ENCODE measurements at places on chromosomes 11 and 22.

DNA sequence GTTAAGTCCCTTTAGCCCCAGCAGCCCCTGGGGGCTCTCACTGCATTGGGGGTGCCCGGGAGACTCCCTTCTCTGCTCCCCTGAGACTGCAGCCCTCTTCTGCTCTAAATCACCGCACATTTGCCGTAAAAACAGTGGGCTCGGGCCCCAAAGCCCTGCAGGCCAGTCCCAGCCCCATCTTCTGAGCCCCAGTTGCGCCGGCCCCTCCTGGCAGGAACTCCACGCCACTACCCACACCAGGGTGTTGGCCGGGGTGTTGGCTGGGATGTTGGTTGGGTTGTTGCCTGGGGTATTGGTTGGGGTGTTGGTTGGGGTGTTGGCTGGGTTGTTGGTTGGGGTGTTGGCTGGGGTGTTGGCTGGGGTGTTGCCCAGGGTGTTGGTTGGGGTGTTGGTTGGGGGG lies 23.5 kb downstream of the OTUB1 start:
- no peak overlapping the region for H3K4me3 ChIP-seq
- peaks cover 46% of the 10 kb centered on the region for H3K27me3 ChIP-seq
- no peaks in the 10 kb centered on the region for H3K4me1 ChIP-seq
- no peak overlapping the region for H3K27ac ChIP-seq
- H3K36me3 ChIP-seq = no peaks in the 10 kb centered on the region

DNA sequence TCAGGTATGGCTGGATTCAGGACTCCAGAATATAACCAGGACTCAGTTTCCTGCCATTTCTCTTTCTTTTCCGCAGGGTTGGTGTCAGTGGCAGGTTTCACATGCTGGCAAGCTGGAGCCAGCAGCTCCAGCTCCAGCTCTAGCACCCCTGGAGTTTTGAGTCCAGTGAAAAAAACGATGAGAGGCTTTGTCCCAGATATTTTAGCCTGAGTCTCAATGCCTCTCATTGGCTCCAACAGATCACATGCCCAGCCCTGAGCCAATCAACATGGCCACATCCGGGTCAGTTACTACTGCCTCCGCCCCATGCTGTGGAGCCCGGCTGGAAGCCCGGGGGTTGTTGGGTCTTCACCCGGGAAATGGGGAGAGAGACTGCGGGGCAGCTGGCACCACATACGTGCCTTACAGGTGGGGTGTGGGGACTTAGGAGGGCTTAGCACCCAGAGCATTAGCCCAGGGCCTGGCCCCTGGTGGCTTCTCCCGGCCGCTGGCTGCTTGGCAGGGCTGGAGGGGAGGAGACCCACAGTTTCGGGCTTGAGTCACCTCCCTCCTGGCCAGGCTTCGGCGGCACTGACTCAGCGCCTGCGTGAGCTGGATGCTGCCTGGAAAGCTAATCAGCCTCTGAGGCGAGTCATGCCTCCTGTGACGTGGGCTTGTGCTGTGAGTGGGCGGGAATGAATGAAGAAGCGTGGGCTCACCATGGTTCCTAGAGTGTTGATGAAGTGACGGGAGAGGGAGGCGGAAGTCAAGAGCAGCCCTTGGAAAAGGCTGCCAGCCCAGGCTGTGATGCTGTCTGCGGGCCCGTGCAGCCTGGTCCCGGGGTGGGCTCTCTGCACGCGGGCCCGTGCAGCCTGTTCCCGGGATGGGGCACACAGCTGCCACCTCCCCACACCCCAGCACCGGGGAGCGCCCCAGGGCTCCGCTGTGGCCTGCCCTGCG lies 15.3 kb upstream of the MRTFA start:
- H3K4me1 ChIP-seq = no peaks in the 10 kb centered on the region
- no peaks in the 10 kb centered on the region for H3K27me3 ChIP-seq
- DNase-seq = no peak
- peaks cover 8% of the 10 kb centered on the region for H3K36me3 ChIP-seq

DNA sequence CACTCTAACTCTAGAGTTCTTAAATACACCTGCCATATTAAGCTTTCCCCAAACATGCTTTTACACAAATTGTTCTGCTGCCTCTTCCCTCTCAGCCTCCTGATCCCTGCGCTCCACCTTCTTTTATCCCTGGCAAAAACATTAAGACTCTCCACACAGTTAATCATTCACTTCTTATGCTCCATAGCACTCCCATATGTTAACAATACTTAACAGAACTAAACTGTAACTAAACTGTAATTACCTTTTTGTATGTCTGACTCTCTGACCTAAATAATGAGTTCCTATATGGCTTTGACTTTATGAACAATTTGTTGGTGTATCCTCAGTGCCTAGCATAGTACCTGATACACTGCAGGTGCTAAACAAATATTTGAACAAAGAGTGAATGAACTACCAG lies 71.8 kb downstream of the BTBD10 start:
- H3K27me3 ChIP-seq = no peaks in the 10 kb centered on the region
- no peak overlapping the region for H3K4me3 ChIP-seq
- no peaks in the 10 kb centered on the region for H3K4me1 ChIP-seq
- DNase-seq = no peak

DNA sequence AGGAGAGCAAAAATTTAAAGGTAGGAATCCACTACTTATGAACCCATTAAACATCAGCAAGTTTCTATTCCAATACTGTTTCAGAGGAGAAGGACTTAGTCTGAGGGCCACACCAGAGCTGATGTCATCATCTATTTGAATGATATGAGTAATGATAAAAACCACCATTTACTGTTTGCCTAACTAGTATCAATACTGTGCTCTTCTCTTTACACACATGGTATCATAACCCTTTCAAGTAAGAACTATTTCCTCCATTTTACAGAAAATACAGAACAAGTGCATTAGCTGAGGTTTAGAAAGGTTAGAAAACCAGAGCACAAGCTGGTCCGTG lies 651.3 kb upstream of the KIRREL3 start:
- no peak for DNase-seq
- H3K4me1 ChIP-seq = no peaks in the 10 kb centered on the region
- H3K4me3 ChIP-seq = no peak overlapping the region

DNA sequence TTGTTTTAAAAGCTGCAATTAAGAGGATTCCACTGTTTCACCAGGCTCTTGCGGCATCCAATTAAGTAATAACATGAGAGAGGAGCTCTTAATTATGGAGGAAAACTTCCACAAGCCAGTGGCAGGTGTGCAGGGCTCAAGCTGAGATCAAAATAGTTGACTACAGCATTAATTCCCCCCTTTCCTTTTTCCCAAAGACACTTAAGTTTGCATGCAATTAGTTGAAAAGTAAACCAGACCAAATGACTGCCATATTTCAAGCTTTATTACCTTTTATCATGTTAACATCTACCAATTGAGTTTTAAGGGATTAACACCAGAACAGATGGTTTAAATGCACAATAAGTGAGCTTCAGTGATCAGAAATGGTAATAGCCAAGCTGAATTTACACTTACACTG lies 32.1 kb downstream of the FAM168A start:
- H3K36me3 ChIP-seq = no peaks in the 10 kb centered on the region
- no peak overlapping the region for H3K4me3 ChIP-seq
- H3K27ac ChIP-seq = no peak overlapping the region
- H3K4me1 ChIP-seq = no peaks in the 10 kb centered on the region
- no peaks in the 10 kb centered on the region for H3K27me3 ChIP-seq

DNA sequence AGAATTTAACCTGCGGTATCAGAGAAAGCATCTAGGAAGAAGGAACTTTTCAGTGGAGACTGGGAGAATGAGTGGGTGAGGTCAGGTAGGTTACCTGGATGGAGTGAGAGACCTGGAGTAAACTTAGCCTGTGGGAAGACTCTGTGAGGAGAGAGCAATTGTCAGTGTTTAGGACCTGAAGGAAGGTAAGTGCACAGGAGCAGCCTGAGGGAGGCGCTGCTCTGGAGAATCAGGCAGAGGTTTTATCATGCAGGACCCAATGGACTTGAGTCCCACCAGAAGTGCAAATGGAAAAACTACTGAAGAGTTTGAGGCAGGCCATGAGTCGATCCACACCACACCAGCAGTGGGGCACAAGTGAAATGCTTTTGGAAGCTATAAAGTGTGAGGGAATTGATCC lies 10.6 kb upstream of the IFTAP start:
- peaks cover 11% of the 10 kb centered on the region for H3K4me1 ChIP-seq
- peaks cover 19% of the 10 kb centered on the region for H3K36me3 ChIP-seq
- no peak overlapping the region for H3K4me3 ChIP-seq
- H3K27me3 ChIP-seq = no peaks in the 10 kb centered on the region
- DNase-seq = no peak
- no peak overlapping the region for H3K27ac ChIP-seq

DNA sequence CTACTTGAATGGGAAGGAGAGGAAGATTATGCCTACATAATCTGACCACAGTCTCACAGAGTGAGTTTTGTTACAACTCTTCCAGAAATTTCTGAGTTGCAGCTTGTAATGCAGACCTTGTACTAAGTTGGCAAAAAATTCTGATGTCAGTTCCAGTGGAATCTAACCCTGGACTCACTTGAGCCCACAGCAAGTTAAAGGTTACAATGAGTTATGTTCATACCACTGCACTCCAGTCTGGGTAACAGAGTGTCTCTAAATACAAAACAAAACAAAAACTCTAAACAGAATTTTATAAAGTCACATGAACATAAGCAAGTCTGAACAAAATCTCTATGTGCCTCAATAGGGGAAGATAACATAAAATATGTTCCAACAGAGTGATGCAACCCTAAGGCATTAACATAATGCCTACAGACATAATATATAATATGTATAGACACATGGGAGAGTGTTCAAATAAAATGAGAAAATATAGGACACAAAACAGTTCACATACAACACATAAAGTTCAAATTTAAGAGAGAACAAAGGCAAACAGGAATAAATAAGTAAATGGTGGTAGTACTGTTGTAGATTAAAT lies 1.1 kb downstream of the GLYAT start:
- no peaks in the 10 kb centered on the region for H3K27me3 ChIP-seq
- no peaks in the 10 kb centered on the region for H3K36me3 ChIP-seq
- H3K4me3 ChIP-seq = no peak overlapping the region
- no peaks in the 10 kb centered on the region for H3K4me1 ChIP-seq
- no peak for DNase-seq

- H3K36me3 ChIP-seq = peaks cover 21% of the 10 kb centered on the region
- H3K27ac ChIP-seq = no peak overlapping the region
- H3K4me1 ChIP-seq = peaks cover 11% of the 10 kb centered on the region
- DNase-seq = no peak
- peaks cover 16% of the 10 kb centered on the region for H3K27me3 ChIP-seq
- H3K4me3 ChIP-seq = no peak overlapping the region
Measured at GRCh38 chr11:839875-840617, 2.3 kb downstream of the POLR2L start.

DNA sequence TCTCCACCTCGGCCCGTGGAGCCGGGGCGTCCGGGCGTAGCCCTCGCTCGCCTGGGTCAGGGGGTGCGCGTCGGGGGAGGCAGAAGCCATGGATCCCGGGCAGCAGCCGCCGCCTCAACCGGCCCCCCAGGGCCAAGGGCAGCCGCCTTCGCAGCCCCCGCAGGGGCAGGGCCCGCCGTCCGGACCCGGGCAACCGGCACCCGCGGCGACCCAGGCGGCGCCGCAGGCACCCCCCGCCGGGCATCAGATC lies 439 bp downstream of the YAP1 start:
- peaks cover 36% of the 10 kb centered on the region for H3K27me3 ChIP-seq
- no peak overlapping the region for H3K27ac ChIP-seq
- peaks cover 7% of the 10 kb centered on the region for H3K4me1 ChIP-seq
- peak overlapping the region; percentile 35 for H3K4me3 ChIP-seq
- no peaks in the 10 kb centered on the region for H3K36me3 ChIP-seq

DNA sequence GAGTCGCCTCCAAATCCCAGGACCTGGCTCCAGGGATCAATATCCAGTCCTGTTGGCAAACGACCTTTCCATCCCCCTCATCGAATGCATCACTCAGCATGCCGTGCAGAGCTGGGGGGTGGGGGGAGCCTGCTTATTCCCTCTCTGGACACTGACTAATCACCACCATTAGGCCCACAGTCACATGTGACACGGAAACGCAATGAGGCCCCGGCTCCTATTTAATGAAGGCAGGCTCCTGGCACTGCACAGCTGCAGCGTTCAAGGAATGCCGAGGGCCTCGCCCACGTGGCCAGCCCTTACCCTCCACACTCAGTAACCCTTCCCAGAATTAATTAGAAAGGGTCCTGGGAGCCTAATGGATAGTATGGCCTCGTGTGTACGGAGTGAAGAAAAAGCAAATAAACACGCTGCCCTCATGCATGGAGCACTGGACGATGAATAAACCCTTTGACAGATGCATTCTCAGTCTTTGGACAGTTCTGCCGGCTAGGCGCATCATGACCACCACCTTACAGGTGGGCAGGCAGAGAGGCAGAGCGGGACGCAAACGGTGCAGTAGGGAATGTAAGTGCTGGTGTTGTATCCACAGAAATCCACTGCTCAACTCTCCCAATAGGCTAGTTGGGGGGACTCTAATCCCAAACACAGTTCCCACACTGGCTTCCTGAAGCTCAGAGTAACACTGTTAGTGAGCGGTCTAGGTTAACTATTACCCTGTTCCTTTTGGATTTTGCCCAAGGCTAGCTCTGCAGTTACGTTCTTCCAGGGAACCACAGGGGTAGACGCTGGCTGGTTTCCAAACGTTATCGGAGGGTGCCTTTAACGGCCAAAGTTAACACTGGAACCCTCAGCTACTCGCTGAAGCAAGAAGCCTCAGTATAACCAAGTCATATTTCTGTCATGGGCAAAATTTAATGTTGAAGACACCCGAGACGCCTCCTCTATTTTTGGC lies 490.1 kb downstream of the OPCML start:
- H3K4me3 ChIP-seq = no peak overlapping the region
- no peaks in the 10 kb centered on the region for H3K27me3 ChIP-seq
- no peaks in the 10 kb centered on the region for H3K4me1 ChIP-seq
- no peaks in the 10 kb centered on the region for H3K36me3 ChIP-seq
- DNase-seq = no peak
- no peak overlapping the region for H3K27ac ChIP-seq

DNA sequence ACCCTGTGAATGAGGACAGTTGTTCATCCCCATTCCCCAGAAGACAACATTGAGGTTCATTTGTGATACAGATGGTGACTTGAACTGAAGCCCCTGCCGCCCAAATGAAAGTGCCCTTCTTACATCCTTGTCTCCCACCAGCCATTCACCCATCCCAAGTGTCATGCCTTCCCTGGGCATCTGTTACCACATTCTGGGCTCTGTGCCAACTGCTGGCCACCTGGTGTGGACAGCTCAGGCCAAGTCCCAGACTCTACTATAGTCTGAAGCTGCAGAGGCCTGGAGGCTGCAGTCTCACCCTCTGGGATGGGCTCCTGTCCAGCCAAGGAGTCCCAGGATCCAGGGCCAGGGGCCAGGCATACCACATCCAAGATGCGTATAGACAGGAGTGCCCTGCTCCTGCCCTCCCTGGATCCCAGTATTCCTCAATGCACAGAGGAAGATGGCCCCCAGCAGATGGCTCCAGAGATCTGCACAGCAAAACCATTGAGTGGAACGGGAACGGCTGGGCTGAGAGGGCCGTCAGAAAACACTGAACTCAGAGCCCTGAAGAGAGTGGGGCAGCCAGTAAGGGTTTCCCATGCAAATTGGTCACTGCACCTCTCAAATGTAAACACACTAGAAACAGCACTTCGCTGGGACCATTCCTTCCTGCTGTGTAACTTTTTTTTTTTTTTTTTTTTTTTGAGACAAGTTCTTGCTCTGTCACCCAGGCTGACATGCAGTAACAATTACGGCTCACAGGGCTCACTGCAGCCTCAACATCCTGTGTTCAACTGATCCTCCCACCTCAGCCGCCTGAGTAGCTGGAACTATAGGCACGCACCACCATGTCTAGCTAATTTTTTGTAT lies 22.8 kb downstream of the ARRB1 start:
- H3K4me1 ChIP-seq = peaks cover 7% of the 10 kb centered on the region
- no peaks in the 10 kb centered on the region for H3K27me3 ChIP-seq
- peak overlapping the region; percentile 62 for H3K27ac ChIP-seq
- DNase-seq = no peak

- DNase-seq = no peak
- no peaks in the 10 kb centered on the region for H3K27me3 ChIP-seq
- H3K4me3 ChIP-seq = no peak overlapping the region
- H3K27ac ChIP-seq = no peak overlapping the region
- peaks cover 77% of the 10 kb centered on the region for H3K36me3 ChIP-seq
Measured at GRCh38 chr11:72712841-72713240, 38.6 kb upstream of the PDE2A start.
